Activated CD4-positive, alpha-beta T cell treated with anti-CD3 and anti-CD28 coated beads for 36 hours (primary cell): ENCODE measurements at places on chromosomes 16 and 17. TPM values are rescaled to one million over a fixed set of nuclear protein-coding genes. Genes with fewer than 3 reads are reported as not detected.

GRCh38 chr16:68762996-68763756 is 26.1 kb downstream of the CDH1 start:
- no peak overlapping the region for H3K27ac ChIP-seq
- DNase-seq = no peak
- H3K36me3 ChIP-seq = no peaks in the 10 kb centered on the region
- H3K4me1 ChIP-seq = peaks cover 47% of the 10 kb centered on the region

DNA sequence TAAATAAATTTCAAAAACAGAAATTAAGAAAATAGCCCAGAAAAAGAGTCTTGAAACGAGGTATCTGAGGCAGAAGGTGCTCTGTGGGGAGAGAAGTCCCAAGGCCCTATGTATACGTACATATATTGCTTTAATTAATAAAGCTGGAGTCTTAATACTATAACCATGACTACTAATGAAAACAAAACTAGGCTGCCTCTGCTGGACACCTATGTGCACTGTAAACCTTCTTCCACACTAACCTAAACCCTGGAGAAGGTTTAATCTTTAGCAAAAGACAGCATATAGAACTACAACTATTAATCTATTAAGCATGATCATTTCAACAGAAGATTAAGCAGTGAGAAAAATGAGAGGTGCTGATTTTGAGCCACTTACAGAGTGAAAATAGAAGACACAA is 153.9 kb upstream of the C17orf78 start:
- DNase-seq = no peak
- no peak overlapping the region for H3K27ac ChIP-seq
- H3K4me1 ChIP-seq = no peaks in the 10 kb centered on the region
- peaks cover 14% of the 10 kb centered on the region for H3K36me3 ChIP-seq

DNA sequence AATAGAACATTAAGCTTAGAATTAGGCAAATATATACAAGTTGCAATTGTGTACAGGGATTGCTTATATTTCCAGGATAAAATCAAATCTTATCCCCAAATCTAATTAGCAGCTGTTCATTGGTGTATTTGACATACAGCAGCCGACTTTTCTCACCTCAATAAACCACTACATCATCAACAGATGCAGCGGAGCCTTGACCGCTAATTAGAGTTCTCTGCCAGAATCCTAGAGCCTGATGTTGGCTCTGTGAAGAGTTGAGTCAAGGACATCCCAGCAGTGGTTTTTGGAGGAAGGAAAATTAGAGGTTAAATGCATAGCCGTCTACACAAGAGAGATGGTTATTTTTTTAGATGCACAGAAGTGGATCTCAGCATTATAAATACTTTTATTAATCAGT is 221.9 kb upstream of the CACNG5 start:
- no peak for DNase-seq
- H3K4me1 ChIP-seq = peaks cover 27% of the 10 kb centered on the region
- no peak overlapping the region for H3K27ac ChIP-seq
- peaks cover 33% of the 10 kb centered on the region for H3K36me3 ChIP-seq
- H3K4me3 ChIP-seq = no peak overlapping the region
- H3K27me3 ChIP-seq = no peaks in the 10 kb centered on the region

- peaks cover 4% of the 10 kb centered on the region for H3K27me3 ChIP-seq
- H3K27ac ChIP-seq = no peak overlapping the region
- no peak overlapping the region for H3K4me3 ChIP-seq
- no peaks in the 10 kb centered on the region for H3K4me1 ChIP-seq
- no peaks in the 10 kb centered on the region for H3K36me3 ChIP-seq
These were observed 138.0 kb upstream of the HS3ST2 start for GRCh38 chr16:22675745-22676540.

DNA sequence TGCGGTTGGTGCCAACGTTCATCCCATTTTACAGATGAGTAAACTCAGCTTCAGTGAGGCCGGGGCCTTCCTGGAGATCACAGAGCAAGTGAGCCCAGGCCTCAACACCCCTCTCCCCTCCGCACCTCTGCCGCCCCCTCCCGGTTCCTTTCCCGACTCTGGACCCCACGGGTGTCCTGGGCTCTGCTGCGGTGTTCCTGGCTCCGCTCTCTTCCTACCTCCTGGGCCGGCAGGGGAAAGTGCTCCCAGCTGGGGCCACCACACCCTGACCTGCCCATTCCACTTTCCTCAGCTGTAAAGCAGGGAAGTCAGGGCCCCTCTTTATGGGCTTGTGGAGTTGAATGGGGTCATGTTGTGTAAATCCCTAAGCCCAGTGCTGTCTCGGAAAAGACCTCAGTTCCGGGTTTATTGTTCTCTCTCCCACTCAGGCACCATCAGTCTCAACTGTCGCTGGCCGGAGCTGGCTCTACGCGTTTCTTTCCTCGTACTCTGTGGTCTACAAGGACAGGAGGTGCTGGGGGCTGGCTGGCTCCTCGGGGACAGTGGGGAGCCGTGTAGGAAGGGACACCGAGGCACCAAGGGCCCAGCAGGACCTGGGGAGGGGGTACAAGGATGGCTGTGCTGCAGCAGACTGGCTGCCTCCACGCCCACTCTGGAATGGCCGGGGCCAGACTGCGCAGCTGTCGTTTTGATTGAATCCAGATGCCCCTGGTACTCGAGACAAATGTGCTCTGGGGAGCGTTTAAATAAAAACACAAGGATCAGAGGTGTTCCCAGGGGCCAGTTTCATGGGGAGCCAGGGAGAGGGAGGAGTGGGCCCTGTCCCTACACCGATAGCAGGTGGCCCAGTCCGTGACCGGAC is 21.7 kb upstream of the ACSF3 start:
- no peak for DNase-seq
- H3K4me3 ChIP-seq = no peak overlapping the region
- no peaks in the 10 kb centered on the region for H3K27me3 ChIP-seq

GRCh38 chr16:10370096-10370726 is 15.7 kb upstream of the ATF7IP2 start:
- H3K27ac ChIP-seq = no peak overlapping the region
- no peaks in the 10 kb centered on the region for H3K27me3 ChIP-seq
- no peak overlapping the region for H3K4me3 ChIP-seq
- peaks cover 1% of the 10 kb centered on the region for H3K36me3 ChIP-seq

GRCh38 chr17:9976283-9977179 is 71.5 kb upstream of the RCVRN start:
- no peak for DNase-seq
- no peaks in the 10 kb centered on the region for H3K36me3 ChIP-seq
- H3K4me3 ChIP-seq = no peak overlapping the region
- no peak overlapping the region for H3K27ac ChIP-seq
- peaks cover 4% of the 10 kb centered on the region for H3K4me1 ChIP-seq

- no peaks in the 10 kb centered on the region for H3K36me3 ChIP-seq
- no peak for DNase-seq
- no peaks in the 10 kb centered on the region for H3K27me3 ChIP-seq
- no peak overlapping the region for H3K27ac ChIP-seq
These were observed 1.5 kb downstream of the ADGRG3 start for GRCh38 chr16:57669476-57670162.

Gene CRYM
- not detected for total RNA-seq

DNA sequence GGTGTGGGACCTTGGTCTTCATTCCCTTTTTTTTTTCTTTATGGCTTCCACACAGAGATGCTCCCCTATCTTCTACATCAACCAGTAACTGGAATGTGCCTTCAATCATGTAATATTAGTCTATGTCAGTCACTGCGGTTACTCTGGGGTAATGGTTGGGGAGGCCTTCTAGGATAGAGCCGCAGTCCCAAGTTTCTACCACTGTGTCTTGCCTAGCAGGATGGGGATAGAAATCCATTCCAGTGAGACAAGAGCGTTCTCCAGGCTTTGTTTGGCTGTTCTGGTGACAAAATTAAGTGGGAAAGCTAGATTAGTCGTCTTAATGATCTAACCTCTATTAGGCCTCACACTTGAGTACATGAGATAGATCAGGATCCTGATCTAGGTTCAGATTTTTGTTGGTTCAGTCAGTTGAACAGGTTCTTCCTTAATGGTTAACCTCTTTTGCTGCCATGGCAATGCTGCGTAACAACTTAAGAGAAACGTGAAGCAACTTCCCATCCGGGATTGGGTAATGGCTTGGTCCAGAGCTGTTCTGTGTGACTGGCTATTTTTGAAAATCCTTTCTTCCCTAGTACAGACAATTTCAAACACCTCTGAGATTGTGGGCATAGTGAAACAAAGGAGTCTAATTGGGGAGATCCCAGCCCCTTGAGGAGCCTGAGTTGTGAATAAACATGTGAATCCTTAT is 8.7 kb downstream of the MSL1 start:
- peaks cover 11% of the 10 kb centered on the region for H3K4me1 ChIP-seq
- H3K27me3 ChIP-seq = no peaks in the 10 kb centered on the region
- H3K4me3 ChIP-seq = no peak overlapping the region
- H3K36me3 ChIP-seq = peaks cover 70% of the 10 kb centered on the region
- peak overlapping the region; percentile 62 for H3K27ac ChIP-seq
- no peak for DNase-seq

GRCh38 chr16:85492295-85492864 is 120.7 kb upstream of the GSE1 start:
- no peaks in the 10 kb centered on the region for H3K36me3 ChIP-seq
- no peak overlapping the region for H3K27ac ChIP-seq
- H3K4me3 ChIP-seq = no peak overlapping the region
- no peak for DNase-seq

DNA sequence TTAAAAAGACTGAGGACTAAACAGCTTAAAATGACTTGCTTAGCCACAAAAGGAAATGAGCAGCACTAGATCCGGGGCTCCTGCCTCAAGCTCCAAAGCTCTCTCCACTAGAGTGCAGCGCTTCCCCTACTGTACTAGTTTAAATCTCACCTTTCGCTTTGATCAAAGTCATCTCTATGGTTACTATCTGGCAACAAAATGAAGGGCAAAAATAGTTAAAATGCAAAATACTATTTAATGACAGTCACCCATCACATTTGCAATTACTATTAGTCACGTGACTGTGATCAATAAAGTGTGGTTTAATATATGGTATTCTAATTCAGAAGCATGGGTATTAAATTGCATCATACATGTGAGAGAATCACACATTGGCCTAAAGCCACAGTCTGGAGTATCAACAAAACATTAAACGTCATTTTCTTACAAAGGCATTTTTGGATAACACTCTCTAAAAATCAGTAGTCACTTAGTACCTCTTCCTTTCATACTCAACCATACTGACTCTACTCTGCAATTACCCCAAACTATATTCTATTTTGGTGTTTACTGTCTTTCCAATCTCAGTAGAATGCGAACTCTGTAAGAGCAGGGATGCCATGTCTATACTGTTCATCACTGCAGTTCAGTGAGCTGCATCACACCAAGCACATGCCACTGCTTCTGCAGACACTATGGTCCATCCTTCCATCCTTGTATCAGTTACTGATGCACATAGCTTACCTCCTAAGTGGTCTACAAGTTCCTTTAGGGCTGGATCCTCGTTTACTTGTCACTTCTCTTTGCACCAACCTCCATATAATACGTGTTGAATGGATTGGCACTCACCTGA is 6.2 kb downstream of the PSMD12 start:
- peak; percentile 76 for DNase-seq
- peaks cover 53% of the 10 kb centered on the region for H3K36me3 ChIP-seq
- peaks cover 74% of the 10 kb centered on the region for H3K4me1 ChIP-seq
- peak overlapping the region; percentile 87 for H3K27ac ChIP-seq

- H3K27ac ChIP-seq = no peak overlapping the region
- peaks cover 4% of the 10 kb centered on the region for H3K4me1 ChIP-seq
- no peaks in the 10 kb centered on the region for H3K27me3 ChIP-seq
- no peak for DNase-seq
- H3K36me3 ChIP-seq = peaks cover 41% of the 10 kb centered on the region
These were observed 27.8 kb downstream of the POLR3E start for GRCh38 chr16:22324787-22325597.

Gene ATF7IP2
- total RNA-seq = 20.0 TPM

- no peak overlapping the region for H3K4me3 ChIP-seq
- H3K36me3 ChIP-seq = no peaks in the 10 kb centered on the region
- peaks cover 4% of the 10 kb centered on the region for H3K4me1 ChIP-seq
- H3K27ac ChIP-seq = no peak overlapping the region
These were observed 294.6 kb downstream of the XYLT1 start for GRCh38 chr16:17176199-17176598.

GRCh38 chr17:79824234-79824633 is 15.0 kb downstream of the CBX4 start:
- H3K27ac ChIP-seq = no peak overlapping the region
- DNase-seq = no peak
- peaks cover 10% of the 10 kb centered on the region for H3K27me3 ChIP-seq
- H3K4me1 ChIP-seq = peaks cover 8% of the 10 kb centered on the region
- no peaks in the 10 kb centered on the region for H3K36me3 ChIP-seq
- no peak overlapping the region for H3K4me3 ChIP-seq

Gene KRT36
- not detected for total RNA-seq

GRCh38 chr17:40319651-40320540 is 10.9 kb downstream of the RARA start:
- DNase-seq = peak; percentile 81
- H3K27ac ChIP-seq = peak overlapping the region; percentile 91
- H3K36me3 ChIP-seq = peaks cover 3% of the 10 kb centered on the region
- no peaks in the 10 kb centered on the region for H3K27me3 ChIP-seq
- H3K4me1 ChIP-seq = peaks cover 77% of the 10 kb centered on the region

Gene TEX14
- 0.21 TPM for total RNA-seq

- no peak for DNase-seq
- no peak overlapping the region for H3K27ac ChIP-seq
- no peaks in the 10 kb centered on the region for H3K27me3 ChIP-seq
- no peaks in the 10 kb centered on the region for H3K4me1 ChIP-seq
These were observed 42.1 kb downstream of the USP31 start for GRCh38 chr16:23107117-23107516.

DNA sequence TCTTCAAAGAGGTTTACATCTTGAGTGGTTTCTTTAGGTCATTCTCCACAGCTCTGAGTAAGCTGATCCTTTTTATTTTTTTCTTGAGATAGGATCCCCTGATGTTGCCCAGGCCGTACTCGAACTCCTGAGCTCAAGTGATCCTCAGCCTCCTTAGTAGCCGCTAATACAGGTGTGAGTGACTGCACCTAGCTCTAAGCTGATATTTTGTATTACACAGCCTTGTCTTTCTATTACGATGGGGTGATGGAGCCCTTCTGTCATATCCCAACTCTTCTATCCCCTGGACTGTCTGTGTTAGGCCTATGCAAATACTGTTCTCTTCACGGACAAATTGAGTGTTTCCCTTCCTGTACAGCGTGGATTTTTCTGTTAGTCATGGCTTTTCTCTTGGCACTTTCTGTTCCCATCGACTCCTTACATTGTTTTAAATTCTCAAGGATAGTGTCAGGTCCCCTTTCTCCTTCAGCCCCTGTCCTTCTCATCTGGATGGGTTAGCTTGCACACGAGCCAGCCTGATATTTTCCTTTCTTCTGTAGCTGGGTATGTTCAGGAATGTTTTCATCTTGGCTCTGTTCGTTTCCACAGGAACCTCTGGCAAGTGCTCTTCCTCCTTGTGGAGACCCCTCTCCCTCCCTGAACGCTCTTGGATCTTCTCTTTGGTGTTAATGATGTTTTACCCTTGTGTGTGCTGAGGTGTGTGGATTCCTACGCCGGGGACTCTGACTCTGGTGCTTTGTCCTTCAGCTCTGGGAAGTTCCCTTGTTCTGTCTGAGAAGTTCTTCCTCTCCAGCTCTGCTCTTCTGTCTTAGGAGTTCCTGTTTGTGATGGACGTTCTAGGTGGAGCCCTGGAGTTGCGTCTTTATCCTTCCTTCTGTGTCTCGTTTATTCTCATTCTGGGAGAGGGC is 2.3 kb downstream of the BANP start:
- peaks cover 41% of the 10 kb centered on the region for H3K36me3 ChIP-seq
- peak overlapping the region; percentile 93 for H3K4me3 ChIP-seq
- DNase-seq = no peak
- H3K27me3 ChIP-seq = no peaks in the 10 kb centered on the region
- peaks cover 65% of the 10 kb centered on the region for H3K4me1 ChIP-seq
